Left cardiac atrium (tissue), 4 donors: ENCODE measurements at places on chromosomes 7 and 10. TPM values are rescaled to one million over a fixed set of nuclear protein-coding genes. Genes with fewer than 3 reads are reported as not detected.

KBTBD2 gene
- 22.6 TPM for total RNA-seq

PNLIP gene
- not detected for total RNA-seq

CAMK2B gene
- 98.7 TPM for total RNA-seq

FAM237B gene
- total RNA-seq = not detected

CHPF2 gene
- total RNA-seq = 15.0 TPM

SORCS1 gene
- total RNA-seq = 2.3 TPM

DNA sequence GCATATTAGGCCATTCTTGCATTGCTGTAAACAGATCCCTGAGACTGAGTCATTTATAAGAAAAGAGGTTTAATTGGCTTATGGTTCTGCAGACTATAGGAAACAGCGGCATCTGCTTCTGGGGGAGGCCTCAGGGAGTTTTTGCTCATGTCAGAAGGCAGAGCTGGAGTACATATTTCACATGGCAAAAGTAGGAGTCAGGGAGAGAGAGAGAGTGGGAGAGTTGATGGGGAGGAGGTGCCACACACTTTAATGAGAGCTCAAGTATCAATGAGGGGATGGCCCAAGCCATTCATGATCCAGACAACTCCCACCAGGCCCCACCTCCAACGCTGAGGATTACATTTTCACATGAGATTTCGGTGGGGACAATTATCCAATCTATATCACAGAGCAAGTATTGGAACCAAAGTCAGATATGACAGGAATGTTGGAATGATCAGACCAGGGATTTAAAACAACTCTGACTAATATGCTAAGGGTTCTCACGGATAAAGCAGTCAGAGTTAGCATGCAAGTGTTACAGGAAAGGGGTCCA lies 795.3 kb upstream of the CELF2 start:
- no peak for DNase-seq

DNA sequence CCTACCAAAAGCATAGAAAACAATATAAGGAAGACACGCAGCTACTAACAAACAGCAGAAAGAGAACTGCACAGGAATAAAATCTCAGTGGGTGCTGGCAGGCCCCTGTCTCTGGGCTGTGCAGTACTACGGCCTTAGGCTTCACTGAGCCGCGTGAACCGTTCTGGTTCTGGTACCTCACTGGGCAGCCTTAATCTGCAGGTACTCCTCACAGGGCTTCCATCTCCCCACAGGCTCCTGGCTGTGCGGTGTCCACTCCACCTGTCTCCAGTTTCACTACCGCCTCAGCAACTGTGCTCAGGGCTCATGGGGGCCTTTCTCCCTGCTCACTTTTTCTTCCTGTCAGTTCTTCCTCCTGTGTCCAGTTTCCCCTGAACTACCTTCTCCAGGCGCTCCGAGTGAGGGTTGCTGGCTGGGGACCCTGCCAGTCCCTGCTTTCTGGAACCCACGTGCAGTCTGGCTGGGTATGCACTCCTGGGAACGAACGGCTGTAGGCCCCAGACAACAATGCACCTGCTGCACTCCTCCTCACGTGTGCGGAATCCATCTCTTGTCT lies 75.7 kb downstream of the VIPR2 start:
- no peak for DNase-seq

DNA sequence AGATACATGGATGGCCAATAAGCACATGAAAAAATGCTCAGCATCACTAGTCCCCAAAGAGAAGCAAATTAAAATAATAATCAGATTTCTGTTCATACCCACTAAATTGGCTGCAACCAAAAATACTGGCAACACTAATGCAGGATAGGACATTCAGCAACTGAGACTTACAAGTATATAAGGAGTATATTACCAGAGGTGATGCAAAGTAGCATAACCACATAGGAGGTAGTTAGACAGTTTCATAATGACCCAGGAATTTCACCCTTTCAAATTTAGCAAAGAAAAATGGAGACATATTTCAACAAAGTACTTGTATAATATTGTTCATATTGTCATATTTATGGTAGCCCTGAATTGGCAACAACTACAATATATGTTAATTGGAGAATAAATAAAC lies 727.8 kb downstream of the GRID1 start:
- DNase-seq = no peak

DNA sequence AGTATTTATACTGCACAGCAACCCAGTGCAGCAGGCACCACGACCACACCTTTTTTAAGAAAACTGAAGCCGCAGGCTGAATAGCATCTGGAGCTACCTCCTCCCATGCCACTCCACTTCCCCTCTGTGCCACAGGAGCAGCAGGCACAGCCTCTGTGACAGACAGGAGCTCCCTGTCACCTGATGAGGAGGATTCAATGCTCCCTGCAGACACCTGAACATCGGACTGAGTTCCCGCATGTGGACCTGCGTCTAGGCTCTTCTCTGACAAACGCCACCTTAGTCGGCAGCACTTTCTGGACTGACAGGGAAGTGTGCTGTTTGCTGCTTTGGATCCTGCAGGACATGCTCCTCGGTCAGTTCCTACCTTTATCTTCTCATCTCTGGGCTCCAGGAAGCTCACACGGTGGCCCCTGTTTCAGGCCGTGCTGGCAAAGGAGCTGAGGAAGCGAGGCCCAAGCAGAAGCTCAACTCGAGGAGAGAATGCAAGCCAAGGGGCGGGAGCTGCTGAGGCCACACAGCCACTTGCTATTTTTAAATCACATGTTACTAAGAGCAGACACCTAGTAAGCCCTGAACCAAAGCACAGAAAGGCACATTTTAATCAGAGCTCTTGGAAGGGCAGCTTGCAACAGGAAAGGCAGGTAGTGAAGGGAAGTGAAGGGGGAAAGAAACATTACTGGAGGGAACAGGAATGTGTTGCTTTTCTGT lies 56.6 kb downstream of the VOPP1 start:
- no peak for DNase-seq

DNA sequence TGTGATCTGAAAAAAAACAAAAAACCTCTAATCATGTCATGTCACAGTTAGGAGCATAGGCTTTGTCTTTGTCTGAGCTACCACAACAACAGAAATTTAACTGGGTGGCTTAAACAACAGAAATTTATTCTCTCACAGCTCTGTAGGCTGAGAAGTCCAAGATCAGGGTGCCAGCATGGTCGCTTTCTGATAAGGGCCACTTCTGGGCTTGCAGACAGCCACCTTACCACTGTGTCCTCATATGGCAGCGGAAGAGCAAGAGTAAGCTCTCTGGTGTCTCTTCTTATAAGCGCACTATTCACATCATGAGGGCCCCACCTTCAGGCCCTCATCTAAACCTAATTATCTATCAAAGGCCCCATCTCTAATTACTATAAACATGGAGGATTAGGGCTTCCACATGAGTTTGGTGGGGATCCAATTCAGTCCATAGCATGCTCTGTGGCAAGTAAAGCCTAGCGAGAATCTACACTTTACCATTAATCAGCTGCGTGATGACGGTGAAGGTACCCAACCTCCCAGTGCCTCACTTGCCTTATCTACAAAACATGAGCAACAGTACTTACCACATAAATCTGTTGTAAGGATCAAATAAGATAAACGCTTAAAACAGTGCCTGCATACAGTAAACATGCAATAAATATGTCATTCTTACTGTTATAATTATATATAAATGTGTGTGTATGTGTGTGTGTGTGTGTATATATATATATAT lies 17.3 kb downstream of the ZNF438 start:
- DNase-seq = no peak

DNA sequence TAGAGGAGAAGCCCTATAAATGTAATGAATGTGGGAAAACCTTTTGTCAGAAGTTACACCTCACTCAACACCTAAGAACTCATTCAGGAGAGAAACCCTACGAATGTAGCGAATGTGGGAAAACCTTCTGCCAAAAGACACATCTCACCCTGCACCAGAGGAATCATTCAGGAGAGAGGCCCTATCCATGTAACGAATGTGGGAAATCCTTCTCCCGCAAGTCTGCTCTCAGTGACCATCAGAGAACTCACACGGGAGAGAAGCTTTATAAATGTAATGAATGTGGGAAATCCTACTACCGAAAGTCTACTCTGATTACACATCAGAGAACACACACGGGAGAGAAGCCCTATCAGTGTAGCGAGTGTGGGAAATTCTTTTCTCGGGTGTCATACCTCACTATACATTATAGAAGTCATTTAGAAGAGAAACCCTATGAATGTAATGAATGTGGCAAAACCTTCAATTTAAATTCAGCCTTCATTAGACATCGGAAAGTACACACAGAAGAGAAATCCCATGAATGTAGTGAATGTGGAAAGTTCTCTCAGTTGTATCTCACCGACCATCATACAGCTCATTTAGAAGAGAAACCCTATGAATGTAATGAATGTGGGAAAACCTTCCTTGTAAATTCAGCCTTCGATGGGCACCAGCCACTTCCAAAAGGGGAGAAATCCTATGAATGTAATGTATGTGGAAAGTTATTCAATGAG lies 18.9 kb downstream of the RBAK start:
- DNase-seq = no peak

DNA sequence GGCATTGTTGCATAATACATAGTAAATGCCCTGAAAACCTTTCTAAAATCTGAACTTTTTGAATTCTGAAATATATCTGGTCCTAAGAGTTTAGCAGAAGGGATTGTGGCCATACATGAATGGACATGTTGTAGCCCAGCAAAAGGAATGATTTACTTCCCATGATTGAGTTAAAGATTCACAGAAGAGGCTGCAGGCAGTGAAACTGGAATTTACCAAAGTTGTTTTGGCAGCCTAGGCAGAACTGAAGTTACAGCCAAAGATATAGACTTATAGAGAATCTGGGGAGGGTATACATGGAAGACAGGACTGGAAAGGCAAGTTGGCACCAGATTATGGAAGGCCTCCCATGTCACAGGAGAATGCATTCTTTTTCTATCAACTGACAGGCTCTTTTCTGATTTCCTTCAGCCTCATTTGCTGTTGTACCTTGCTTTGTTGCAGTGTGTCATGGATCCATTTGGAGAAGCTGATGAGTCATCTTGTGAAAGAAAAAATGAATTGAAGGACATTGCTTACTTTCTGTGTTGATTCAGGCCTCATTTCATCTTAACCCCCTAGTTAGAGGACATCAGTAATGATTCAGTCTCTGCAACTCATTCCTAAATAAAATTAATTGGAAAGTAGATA lies 356.2 kb upstream of the LRGUK start:
- no peak for DNase-seq

- DNase-seq = no peak
These were observed 46.6 kb downstream of the MACC1 start for GRCh38 chr7:20170633-20171032.

GRCh38 chr10:120940299-120940900 lies 89.2 kb downstream of the WDR11 start:
- no peak for DNase-seq

GRCh38 chr7:77765906-77766800 lies 32.1 kb downstream of the TMEM60 start:
- DNase-seq = no peak

DNA sequence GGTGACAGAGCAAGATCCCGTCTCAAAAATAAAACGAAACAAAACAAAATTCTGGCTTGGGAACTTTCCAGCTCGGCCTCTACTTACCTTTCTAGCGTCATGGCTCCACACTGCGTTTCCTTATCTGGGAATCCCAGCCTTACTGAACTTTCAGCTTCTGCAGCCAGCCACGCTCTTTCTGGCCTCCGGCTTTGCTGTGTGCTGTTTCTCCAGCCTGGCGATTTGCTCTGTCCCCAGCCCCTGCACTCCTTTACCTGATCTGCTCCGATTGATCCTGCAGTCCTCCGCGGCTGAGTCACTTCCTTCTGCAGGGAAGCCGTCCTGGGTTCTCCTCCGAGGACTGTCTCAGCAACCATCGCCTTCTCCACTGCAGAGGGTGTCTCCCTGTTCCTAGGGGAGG lies 71.0 kb upstream of the FAM171A1 start:
- no peak for DNase-seq

DNA sequence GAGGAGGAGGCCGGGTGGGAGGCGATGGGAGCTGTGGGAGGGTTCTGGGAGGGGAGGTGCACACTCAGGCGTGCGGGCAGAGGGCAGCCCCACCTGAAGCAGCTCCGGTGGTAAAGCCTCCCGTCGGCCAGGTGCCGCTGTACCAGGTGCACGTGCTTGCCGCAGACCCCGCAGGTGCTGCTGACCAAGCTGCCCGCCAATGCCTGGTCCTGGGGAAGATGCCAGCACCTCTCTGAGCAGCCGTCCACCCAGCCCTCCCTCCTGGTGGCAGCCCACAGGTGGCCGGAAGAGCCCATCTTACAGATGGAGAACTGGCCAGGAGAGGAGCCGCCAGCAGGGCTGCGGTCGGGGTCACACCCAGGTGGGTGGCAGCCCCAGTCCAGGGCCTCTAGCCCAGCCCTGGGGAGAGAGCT lies 12.6 kb downstream of the MICALL2 start:
- DNase-seq = no peak

DNA sequence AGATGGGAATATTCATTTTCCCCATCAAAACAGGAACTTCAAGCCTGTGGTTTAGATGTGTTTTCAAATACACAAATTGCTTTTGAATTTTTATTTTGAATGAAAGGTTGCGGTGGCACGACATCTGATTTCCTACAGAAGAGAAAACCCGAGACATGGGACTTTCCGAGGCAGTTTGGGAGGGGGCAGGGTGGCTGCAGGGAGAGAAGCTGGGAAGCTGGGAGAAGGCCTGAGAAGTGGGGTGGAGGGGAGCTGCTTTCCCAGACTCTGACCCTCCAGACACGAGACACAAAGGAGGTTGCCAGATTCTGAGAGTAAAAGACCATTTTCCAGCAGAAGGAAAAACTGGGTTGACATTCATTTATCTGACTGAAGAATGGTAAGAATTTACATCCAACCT lies 19.6 kb downstream of the TMEM176A start:
- no peak for DNase-seq

DNA sequence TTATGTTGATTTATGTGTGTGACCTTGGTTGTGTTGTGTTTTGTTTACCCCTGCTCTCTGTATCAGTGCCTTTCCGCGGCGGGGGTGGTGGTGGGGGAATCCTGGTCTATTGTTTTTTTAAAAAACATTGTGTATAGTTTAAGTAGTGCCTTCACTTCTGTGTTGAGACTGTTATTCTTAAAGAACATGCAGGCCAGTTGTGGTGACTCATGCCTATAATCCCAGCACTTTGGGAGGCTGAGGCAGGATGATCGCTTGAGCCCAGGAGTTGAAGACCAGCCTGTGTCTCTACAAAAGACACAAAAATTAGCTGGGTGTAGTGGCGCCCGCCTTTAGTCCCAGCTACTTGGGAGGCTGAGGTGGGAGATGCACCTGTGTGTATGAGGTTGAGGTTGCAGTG lies 429.0 kb upstream of the LRGUK start:
- DNase-seq = no peak

DNA sequence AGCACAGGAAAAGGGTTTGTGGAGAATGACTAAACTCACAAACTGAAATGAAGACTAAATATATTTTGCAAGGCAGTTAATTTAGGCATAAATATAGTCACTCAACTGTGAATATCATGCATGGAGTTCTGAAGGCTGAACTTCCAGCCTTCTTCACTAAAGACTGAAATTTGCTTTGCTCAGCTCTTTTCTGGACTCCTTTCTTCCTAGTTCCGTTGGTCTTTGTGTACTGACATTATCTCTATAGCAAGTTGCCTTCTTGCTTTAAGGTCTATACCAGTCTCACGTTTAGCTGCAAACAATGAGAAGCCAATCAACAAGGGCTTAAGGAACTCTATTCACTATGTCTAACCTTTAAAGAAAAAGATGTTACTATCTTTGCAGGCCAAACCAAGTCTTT lies 22.6 kb downstream of the GARIN1A start:
- no peak for DNase-seq

GRCh38 chr7:102410123-102410522 lies 14.0 kb downstream of the PRKRIP1 start:
- no peak for DNase-seq

GRCh38 chr10:559767-560047 lies 129.8 kb downstream of the DIP2C start:
- DNase-seq = no peak
